Osteoblast (primary cell): ENCODE measurements at places on chromosomes 12 and 14.

DNA sequence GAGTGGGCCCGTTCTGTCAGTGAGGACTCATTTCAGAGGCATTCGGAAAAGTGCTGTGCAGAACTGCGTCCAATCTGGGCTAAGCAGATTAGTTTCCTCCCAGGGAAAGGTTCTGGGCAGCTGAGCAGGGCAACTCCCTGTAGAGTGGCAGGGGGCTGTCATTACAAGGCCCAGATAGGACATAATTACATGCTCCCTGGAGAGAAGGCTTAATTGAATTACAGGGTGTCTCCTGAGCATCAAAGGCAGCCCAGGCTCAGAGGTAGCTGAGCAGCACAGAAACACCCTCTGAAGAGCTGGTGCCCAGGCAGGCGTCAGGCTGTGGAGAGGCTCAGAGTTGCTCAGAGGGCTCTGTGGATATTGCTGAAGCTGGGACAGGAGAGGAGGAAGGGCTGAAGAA lies 36.0 kb downstream of the SLC8A3 start:
- H3K36me3 ChIP-seq = no peaks in the 10 kb centered on the region
- no peaks in the 10 kb centered on the region for H3K27me3 ChIP-seq
- no peaks in the 10 kb centered on the region for H3K4me1 ChIP-seq

DNA sequence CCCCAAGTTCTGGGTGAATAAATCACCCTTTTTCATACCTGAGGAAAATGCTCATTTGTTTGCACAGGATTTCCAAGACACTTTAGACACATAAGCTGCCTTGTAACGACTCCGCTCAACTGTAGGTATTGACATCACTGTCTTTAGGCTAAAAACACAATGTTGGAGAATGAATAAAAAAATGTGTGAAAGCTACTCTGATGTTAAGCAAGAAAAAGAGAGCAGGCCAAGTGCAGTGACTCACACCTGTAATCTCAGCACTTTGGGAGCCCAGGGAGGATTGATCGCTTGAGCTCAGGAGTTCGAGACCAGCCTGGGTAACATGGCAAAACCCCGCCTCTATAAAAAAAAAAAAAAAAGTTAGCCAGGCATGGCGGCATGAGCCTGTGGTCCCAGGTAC lies 11.1 kb upstream of the CIPC start:
- no peaks in the 10 kb centered on the region for H3K27me3 ChIP-seq
- no peaks in the 10 kb centered on the region for H3K36me3 ChIP-seq
- H3K4me1 ChIP-seq = no peaks in the 10 kb centered on the region
- no peak for DNase-seq

DNA sequence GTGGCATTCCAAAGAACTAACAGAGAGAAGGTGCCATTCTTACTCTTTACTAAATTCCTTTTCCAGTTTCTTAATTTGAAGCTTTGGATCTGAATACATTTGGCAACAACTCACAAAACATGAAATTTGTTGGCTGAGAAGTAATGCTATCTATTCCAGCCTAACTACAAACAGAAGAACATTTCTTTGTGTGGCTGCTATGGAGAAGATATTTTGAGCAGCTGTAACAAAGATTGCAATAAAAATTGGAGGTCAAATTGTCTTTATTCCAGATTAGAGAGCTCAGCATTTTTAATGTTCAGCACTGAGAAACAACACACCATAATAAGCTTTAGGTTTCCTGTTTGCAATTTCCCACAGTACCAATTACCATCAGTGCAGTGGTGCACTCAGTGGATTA lies 835.8 kb upstream of the FLRT2 start:
- H3K4me1 ChIP-seq = no peaks in the 10 kb centered on the region
- no peak overlapping the region for H3K4me3 ChIP-seq
- DNase-seq = no peak
- H3K36me3 ChIP-seq = no peaks in the 10 kb centered on the region

GRCh38 chr12:123119808-123120207 lies 31.1 kb downstream of the PITPNM2 start:
- H3K36me3 ChIP-seq = no peaks in the 10 kb centered on the region
- no peak overlapping the region for H3K27ac ChIP-seq
- no peak for DNase-seq
- peaks cover 16% of the 10 kb centered on the region for H3K4me1 ChIP-seq
- no peaks in the 10 kb centered on the region for H3K27me3 ChIP-seq
- no peak overlapping the region for H3K4me3 ChIP-seq
